A172 (cell line): ENCODE measurements at places on chromosomes 1 and 21.

- no peak for DNase-seq
Measured at GRCh38 chr1:216356945-216357344, 66.3 kb downstream of the USH2A start.

GRCh38 chr1:118143121-118143520, 41.9 kb downstream of the SPAG17 start:
- no peak for DNase-seq

DNA sequence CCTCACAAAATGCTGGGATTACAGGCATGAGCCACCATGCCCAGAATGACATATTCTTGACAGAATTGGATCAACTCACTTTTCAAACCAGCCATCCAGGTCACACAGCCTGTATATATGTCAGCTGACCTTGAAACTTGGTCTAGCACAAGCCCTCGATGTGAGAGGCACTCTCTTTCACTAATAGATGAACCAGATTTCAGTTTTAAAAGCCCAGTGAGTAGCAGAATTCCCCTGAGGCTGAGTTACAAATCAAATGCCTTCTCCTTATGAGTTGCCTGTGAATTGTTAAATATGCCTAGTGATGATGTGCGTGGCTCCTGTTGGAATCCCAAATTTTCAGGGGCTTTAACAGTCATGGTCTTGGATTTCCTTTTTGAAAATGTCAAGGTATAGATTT, 88.7 kb downstream of the CD247 start:
- DNase-seq: no peak

- no peak for DNase-seq
Measured at GRCh38 chr21:26227130-26227529, 56.6 kb upstream of the APP start.

- no peak for DNase-seq
Measured at GRCh38 chr1:177585302-177586220, 384.3 kb downstream of the SEC16B start.

DNA sequence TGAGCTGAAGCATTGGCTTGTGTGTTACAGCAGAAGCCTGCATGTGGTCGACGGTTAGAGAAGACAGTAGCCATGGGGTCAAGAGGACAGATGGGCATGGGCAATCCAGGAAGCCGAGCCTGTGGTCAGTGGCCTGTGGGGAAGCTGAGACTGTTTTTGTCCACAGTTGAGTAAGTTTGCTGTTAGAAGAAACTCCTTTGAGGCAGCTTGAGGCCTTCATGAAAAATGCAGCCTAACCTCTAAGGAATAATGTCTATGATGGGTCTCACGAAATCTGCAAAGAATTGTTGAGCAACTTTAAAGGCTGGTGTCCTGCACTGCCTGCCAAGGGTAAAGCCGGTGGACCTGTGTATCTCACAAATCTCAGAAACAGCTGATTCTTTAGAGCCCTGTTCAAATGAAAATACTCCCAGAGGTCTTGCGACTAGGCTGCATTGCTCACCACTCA, 322.4 kb downstream of the SETD4 start:
- no peak for DNase-seq

GRCh38 chr1:31772669-31773248, 8.6 kb upstream of the ADGRB2 start:
- no peak for DNase-seq

GRCh38 chr1:84010136-84010535, 11.2 kb upstream of the TTLL7 start:
- no peak for DNase-seq

DNA sequence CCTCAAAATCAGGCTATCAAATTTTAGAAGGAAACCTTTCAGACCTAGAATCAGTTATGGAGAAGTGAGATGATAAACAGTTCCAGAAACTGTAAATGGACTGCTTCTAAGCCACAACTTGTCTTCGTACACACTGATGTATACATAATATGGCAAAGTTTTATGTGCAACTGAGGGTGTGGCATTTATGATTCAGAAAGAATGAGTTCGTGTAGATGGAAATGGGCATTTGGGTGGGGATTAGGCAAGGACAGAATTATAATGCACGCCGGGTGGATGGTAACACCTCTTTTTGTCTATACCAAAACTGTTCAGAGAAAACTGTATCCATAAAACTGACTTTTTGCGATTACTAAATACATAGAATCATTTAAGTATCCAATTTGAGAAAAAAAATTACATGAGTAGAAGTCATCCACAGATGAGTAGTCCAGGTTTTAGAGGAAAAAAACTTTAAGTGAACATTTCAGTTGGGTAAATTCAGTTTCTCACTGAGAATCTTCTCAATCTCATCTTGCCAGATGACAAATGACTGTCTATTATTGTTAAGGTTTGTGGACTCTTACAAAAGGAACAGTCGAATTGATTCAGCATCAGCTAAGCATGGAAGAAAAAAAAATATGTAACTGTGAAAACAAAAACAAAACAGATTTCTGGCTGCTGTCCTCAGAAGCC, 22.5 kb downstream of the ERRFI1 start:
- no peak for DNase-seq

DNA sequence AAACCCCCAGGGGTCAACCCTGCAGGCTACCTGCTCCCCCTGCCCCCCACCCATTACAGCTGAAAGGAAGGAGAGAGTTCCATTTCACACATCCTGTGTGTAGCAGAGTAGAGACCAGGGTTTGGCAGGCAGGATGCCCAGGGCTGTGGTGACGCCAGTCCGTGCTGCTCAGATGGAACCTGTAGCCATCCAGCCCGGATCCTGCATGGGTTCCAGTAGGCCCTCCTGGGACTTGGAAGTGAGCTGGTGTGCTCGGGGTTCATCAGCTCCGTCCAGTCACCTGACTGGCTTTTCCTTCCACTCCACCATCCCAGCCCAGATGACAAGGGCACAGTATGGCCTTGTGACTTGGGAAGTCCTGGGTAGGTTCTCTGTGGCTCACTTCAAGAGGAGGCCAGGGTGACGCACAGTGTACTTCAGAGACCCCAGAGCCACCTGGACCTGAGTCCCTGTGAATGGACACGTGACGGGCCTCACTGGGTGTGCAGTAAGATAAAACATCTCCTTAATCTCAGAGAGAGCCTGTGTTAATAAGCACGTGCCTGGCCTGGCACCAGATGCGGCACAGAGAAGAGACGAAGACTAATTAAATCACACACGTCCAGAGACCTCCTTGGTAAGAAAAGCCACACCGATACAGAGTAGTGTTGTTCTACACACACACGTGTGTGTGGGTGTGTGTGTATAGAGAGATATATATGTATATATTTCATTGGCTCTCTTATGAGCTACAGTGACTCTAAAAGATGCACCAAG, 16.0 kb downstream of the ITPKB start:
- no peak for DNase-seq

GRCh38 chr1:234980645-234981396, 147.8 kb downstream of the TOMM20 start:
- DNase-seq: peak; percentile 98

- no peak for DNase-seq
Measured at GRCh38 chr21:41845310-41846032, 33.7 kb downstream of the PRDM15 start.

- peak; percentile 56 for DNase-seq
Measured at GRCh38 chr1:66282343-66282852, 251.6 kb upstream of the SGIP1 start.

DNA sequence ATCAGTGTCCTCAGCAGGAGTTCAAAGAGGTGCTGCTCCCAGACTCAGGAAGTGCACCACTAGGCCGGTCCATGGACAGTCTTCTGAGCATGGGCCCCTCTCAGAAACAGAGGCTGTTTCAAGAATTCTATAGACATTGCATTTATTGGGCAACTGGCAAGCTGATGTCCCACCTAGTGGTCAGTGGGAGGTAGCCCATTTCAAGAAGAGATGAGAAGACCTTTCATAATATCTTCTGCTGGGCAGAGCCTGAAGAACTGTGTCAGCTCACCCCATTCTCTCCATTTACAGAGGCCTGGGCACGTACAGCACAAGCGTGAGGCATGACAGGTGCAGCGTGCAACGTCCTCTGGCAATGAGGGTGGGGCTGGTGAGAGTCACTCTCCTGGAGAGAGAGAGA, 216.0 kb downstream of the DYRK1A start:
- DNase-seq: peak; percentile 54

DNA sequence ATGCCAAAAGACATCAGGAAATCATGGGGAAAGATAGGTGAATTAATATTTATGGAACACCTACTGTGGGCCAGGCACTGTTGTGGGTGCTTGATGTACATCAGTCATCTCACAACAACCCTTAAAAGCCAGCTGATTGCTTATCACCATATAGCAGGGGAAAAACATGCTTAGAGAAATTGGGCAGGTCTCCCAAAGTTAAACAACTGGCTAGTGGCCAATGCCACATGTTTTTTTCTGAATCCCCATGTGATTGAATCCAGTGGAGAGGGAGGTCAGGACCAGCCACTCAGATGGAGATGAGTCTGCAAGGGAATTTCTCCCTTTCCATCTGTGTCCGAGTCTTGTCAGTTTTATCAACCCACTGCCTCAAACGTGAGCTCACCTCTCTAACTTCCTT, 33.5 kb downstream of the UTP25 start:
- DNase-seq: no peak

- no peak for DNase-seq
Measured at GRCh38 chr1:109258481-109259466, 9.4 kb downstream of the CELSR2 start.

GRCh38 chr1:3442331-3442730, 12.1 kb upstream of the ARHGEF16 start:
- DNase-seq: no peak

- no peak for DNase-seq
Measured at GRCh38 chr1:88463401-88463985, 220.6 kb upstream of the PKN2 start.

- DNase-seq: no peak
Measured at GRCh38 chr1:2986549-2987305, 34.5 kb upstream of the ACTRT2 start.

GRCh38 chr1:56933161-56933560, 32.7 kb downstream of the C8B start:
- no peak for DNase-seq

- no peak for DNase-seq
Measured at GRCh38 chr1:53799141-53799540, 39.0 kb downstream of the NDC1 start.

- no peak for DNase-seq
Measured at GRCh38 chr1:1540090-1540817, at the start of gene TMEM240. TSS of gene TMEM240 (minus strand) at chr1:1540624. CDS start at chr1:1540346, 278 bp downstream.

GRCh38 chr1:30462166-30462565, 261.2 kb downstream of the MATN1 start:
- no peak for DNase-seq

DNA sequence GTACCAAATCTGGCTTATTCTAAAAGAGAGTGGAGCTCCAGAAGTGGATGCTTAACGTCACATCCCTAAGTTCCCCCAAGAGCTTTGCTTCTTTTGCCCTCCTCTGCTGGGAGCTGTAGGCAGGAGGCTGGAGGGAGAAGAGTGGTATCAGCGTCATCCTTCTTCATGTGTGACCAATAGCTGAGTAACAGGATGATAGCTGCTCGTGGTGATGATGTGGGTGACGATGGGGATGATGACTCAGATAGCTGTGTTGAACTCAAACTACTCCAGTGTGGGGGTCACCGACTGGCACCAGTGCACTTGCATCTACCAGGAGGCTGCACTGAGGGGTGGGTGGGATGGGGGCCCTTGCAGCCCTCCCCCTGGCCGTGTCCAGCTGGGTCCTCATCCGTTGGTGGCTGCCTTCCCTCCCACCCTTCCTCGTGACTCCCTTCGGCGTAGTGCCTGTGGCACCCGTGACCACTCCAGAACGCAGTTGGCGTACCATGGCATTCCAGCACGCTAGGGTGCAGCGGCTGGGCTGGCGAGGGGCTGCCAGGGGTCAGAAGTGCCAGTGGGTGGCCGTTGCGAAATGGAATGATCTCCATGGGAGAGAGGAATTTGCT, 1.1 kb downstream of the IGFN1 start:
- DNase-seq: peak; percentile 100

DNA sequence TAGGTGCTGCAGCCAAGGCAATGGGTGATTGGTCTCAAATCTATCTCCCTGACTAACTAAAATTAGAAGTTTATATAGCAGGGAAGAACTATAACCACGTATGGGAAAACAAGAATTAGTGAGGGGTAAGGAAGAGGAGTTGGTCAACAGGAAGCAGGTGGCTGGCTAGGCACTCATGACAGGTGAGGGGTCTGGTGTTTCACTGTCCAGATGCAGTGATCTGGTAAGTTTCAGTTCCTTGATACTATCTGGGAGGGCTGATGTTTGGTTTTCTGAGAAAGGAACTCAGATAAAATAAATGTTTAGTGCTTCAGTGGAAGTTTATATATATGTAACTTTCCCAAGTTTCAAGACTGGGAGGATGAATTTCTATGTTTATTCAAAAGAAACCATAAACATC, 11.6 kb upstream of the POU2F1 start:
- no peak for DNase-seq

DNA sequence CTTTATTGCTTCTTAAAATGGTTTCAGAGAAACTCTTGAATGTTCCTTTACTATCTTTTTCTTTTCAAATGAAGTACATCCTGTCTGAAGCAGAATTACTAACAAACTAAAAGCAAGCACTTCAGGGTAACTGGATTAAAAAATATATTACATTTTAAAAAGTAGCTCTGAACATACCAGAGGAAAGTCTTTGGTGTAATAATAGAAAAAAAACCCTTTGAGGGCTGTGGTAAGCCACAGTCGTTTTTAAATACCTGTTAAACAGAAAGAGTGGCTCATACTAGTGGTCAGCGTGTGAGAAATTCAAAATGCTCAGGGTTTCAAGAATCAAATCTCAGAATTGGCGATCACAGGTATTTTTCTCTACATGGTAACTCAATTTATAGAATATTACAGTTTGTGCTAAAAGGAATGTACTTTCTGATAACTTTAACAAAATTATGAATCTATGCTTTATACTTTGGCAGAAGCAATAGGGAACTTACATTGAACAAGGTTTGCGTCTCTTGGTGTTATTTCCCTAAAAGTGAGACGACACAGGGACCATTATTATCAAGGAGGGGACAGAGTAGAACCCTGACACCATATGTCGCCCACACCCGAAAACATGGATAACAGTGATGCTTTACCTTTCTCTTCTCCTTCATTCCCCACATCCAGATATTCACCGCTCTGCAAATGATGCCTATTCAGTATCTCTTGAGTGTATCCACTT, 97.0 kb upstream of the DPH5 start:
- DNase-seq: no peak

DNA sequence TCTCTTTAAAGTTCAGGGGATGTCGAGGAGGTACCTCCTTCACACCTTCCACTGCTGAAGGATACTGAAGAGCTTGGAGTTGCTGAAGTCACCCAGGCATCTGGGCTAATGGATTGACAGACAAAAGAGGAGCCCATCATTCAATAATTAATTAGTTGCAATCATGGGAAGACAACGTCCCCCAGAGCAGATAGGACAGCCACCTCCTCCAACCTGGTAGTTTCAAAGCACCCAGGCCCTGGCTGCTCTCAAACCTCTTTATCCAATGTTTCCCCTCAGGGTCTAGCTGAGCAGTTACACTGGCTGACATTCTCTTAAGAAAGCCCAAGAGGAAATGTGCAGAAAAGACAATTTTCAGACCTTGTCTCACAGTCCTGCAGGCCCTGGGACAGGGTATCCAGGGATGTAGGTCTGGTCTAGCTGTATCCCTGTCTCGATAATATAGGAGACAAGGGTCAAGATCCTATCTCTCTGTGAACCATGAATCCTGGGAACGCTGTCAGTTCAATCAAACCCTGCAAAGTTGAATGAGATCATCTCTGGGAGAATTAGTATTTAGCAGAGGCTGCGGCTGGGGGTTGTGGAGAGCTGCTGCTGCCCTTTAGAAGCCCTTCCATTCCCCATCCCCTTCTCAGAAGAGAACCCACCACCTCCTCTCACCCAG, 1.1 kb downstream of the TSPAN2 start:
- DNase-seq: no peak

- no peak for DNase-seq
Measured at GRCh38 chr1:63987014-63987627, 213.3 kb downstream of the ROR1 start.
